ENCODE measurements at places on chromosomes 6 and 20.

DNA sequence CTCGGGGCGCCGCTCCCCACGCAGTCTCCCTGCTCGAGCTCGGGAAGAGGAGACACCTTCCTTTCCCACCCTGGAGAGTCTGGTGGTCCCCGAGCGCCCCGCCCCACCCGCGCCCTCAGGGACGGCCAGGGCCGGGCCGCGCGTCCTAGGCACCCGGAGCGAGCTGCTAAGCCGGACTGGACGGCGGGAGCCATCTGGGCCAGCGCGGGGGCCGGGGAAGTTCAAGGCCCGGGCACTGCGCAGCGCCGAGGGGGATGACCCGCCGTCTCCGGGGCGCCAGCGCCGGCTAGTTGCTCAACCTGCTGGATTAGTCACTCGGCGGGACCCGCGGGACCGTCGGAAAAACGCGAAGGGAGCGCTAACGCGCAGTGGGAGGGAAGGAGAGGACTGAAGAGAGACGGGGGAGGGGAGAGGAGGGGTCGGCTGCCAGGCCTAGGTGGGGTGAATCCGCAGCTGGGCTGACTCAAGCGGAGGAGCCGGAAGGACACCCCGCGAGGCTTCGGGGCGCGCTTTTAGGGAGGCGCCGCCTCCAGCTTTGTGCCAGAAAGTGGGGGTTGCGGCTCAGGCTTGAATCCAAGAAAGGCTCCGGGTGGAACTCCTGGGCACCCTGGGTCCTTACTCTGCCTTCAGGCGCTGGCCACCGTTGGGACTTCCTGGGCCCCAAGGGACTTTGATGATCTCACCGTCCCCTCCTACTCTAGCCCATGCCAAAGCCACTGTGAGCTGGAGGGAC, 75.7 kb upstream of the FOXP4 start:
- DNase-seq, result peak; percentile 44

GRCh38 chr6:42249279-42249678, 31.6 kb upstream of the MRPS10 start:
- no peak for DNase-seq

DNA sequence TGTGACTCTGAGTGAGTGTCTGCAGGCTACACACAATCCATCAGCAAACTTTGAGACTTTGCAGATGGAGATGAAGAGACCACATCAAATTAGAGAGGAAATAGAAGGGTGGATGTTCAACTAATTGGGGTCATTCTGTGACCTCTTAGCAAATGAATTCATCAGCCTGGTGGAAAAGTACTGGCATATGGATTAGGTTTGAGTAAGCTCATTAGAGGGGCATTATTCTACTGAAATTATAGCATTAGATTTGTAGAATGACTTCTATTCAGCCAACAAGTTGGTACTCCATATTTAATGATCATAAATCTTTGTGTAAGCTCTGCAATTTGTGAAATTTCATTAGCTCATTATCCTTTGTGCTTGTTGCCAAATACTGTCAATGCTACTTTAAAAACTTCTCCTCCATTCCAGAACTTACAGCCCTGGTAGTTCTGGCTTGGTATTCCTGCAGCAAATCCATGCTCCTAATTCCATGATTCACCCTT, 63.8 kb downstream of the ADTRP start:
- no peak for DNase-seq

- DNase-seq, result no peak
Observed at GRCh38 chr20:57207251-57207650, 59.2 kb downstream of the BMP7 start.

DNA sequence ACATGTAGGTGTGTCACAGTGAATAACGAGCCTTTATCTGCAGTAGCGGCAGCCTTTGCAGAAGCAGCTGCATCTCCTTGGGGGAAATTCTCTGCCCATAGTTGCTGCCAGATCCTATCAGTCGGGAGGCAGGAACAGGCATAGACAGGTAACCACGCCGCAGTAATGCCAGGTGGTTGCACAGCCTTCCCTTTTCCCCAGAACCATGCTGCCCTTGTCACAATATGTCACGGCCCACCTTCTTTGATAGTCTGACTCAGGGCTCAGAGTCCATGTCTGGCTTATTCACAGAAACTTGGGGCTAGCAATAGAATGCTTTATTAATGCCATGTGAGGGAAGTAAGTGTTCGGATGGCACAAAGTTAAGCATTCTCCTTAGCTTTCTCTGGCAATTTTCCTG, 76.6 kb downstream of the F13A1 start:
- no peak for DNase-seq

GRCh38 chr6:15881150-15881549, 218.3 kb upstream of the DTNBP1 start:
- DNase-seq, result no peak

- DNase-seq, result no peak
Observed at GRCh38 chr6:100506651-100507050, 41.9 kb upstream of the SIM1 start.

DNA sequence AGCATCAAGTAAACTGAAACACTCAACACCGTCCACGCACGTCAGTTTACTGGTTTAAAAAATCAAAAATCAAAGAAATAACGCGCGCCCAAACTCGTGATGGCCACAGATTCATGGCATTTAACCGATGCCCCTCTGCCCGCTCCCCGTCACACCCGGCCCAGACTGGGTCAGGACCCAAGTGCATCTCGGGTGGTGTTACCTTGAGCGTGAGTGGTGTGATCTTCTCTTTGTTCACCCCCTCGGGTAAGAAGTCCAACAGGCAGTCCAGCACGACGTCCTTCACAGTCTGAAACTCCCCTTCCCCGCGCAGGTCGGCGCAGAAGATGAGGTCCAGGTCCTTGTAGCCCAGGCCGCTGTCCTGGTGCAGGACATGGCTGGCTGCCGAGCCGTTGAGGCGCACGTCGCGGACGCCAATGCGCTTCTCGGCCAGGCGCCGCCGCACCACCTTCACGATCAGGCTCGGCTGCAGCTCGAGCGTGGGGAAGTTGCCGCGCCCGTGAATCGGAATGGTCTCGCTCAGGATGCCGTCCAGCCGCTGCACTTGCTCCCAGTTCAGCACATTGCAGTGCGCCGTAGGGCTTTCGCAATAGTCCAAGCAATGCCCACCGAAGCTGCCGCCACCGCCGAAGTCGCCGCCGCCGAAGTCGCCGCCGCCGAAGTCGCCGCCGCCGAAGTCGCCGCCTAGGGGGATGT, 945 bp downstream of the TENT5A start:
- DNase-seq, result peak; percentile 53

DNA sequence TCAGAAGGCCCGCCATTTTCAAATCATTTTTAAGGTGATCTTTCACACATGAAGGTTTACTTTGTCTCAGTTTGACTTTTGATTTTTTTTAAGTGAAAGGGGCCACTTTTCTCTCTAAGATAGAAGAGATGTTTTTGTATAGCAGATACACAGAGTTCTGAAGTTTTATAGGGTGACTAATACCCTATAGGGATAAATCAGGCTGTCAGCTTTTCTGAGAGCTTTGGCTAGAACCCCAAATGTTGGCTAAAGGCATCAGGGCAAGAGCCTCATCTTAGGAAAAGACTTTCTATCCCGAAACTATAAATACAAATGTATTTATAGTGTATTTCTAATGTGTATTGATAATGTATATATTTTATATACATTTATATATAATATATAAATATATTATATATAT, 181.4 kb downstream of the TBX18 start:
- DNase-seq, result no peak

- no peak for DNase-seq
Observed at GRCh38 chr6:56757588-56757984, 114.9 kb upstream of the DST start.

GRCh38 chr6:135673501-135674309, 176.2 kb upstream of the AHI1 start:
- DNase-seq, result peak; percentile 28

DNA sequence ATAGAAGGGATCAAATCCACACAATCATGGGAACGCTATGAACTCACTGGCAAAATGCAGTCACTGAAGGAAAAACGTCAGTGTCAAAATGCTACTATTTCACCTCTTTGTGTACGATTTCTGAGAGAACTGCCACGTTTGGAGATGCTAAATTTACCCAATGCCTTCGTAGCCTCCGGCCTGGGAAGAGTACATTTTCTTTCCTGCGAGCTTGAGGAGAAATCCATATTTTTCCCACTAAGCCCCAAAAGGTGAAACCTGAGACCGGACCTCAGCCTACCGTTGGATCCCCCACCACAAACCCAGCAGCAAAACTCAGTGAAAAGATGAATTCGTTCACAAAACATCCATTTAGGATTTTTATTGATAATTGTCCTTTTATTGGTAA, 131.7 kb downstream of the GPX5 start:
- DNase-seq, result no peak

DNA sequence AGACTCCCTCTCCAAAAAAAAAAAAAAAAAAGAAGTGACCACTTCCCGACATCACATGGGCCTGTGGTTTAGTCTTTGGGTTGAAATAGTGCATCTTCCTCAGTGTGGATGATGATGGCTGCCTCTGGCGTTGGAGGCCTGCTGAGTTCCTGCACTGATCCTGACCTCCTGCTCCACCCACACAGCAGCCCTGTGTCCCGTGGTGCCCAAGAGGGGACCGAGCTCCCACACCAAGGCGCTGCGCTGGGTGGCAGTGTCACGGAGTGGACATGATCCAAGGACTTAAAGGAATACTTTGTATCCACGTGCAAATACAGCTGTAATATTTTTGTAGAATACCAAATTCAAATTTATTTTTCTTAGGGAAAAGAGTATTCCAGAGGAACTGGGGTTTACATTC, 109.2 kb upstream of the PHACTR3 start:
- DNase-seq, result no peak

DNA sequence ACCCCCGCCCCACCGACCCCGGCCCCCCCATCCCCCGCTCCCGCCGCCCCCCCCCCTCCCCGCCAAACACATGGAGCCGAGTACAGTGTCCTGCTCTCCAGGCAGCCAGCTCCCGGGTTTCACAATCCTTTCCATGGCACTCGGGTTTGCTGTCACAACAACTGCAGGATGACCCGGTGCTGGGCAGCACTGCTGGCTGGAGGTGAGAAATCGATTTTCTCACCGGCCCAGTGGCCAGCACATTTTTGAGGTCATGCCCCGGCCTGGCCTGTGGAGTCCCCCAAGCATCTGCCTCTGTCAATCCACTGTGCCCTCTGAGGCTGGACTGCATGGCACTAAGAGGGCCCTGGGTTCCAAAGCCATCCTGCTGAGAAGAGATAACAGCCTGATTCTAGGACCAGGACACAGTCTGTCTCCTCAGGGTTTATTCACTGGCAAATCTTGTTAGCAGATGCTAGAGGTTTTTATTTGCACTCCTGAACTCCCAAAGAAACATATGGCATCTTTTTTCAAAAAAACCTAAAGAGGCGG, 129.5 kb downstream of the NFATC2 start:
- DNase-seq, result no peak

- DNase-seq, result no peak
Observed at GRCh38 chr6:142045380-142046278, 87.1 kb upstream of the GJE1 start.

DNA sequence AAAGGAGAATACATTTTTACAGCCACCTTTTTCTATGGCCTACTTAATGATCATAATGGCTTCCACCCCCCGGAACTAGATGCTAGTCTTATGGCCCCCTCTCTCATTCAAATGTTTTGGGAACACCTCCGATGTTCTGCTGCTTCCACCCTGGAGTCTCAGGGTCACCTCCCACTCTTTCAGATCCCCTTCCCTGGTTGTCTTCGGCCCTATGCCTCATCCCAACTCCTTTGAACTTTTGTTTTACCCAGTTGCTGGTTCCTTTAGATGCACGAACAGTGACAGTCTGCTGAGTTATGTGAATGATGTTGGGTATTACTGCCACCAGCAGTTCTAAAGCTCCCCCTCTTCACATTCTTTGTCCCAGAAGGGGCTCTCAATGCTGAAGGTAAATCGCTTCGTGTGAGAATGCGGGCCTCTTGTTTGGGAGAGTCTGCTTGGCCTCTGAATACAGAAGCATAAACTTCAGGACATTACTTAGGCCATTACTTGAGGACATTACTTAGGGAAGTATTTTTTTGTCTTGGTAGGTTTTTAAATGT, 309.1 kb downstream of the SOX4 start:
- no peak for DNase-seq

DNA sequence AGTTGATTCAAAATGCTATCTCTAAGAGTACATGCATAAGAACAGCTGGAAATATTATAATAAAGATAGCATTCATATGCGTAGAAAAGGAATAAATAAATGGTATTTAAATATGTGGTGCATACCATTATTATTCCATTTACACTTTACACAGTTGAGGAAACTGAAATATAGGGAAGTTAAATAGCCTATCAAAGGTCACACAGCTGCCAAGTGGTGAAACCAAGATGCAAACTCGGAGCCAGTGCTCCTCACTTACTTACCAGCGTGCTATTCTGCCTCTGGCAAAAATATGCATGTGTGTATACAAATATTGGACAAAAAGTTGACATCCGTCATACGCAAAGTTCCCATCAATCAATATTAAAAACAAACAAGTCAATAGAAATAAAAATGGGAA, 22.3 kb upstream of the ANKEF1 start:
- DNase-seq, result no peak

DNA sequence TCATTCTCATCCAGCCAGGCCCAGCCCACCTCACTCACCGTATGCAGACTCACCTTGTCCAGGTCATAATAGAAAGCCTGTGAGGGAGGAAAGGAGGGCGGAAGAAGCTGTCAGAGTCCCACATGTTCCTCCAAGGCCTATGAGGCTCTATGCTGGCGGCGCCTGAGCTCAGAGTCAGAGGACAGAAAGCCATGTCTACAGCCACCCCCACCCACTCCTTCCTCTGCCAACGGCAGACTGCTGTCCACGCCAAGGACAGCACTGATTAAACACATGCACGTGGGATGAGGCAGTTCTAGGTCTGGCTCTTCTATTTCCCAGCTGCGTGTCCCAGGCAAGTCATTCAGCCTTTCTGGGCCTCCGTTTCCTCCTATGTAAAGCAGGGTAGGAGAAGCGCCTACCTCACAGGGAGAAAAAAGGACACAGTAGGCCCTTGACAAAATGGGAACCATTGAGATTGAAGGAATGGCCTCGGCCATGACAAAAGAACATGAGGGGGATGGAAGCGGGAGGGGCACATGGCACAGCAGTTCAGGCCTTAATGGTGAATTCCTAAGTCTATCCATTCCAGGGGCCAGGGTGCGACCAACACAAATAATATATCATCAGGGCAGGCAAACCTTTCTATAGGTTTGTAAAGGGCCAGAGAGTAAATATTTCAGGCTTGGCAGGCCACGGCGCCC, 80.1 kb downstream of the RIPOR3 start:
- no peak for DNase-seq

DNA sequence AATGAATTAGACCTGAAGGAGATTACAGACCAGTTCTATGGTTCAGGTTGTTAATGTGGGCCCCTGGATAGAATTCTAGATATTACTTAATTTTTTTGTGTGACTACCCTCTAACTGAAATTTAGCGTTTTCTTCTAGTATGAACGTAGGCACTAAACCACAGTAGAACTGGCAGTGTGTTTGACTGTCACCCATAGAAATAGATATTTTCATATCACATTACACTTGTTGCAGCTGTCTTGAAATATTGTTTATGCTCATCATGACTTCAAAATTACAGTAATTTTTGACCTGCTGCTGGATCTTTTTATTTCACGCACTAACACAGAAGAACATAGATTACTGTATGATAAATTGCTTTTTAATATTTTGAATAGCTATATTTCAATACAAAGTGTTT, 31.6 kb downstream of the E2F3 start:
- no peak for DNase-seq
